NCI-H2029 treated with DMSO at 0.1 percent for 48 hours (cell line): ENCODE measurements at places on chromosomes 1 and 21.

GRCh38 chr1:75668813-75669212 is 55.7 kb upstream of the ACADM start:
- DNase-seq = no peak

- no peak for DNase-seq
Measured at GRCh38 chr1:236181059-236181458, 38.7 kb downstream of the GPR137B start.

DNA sequence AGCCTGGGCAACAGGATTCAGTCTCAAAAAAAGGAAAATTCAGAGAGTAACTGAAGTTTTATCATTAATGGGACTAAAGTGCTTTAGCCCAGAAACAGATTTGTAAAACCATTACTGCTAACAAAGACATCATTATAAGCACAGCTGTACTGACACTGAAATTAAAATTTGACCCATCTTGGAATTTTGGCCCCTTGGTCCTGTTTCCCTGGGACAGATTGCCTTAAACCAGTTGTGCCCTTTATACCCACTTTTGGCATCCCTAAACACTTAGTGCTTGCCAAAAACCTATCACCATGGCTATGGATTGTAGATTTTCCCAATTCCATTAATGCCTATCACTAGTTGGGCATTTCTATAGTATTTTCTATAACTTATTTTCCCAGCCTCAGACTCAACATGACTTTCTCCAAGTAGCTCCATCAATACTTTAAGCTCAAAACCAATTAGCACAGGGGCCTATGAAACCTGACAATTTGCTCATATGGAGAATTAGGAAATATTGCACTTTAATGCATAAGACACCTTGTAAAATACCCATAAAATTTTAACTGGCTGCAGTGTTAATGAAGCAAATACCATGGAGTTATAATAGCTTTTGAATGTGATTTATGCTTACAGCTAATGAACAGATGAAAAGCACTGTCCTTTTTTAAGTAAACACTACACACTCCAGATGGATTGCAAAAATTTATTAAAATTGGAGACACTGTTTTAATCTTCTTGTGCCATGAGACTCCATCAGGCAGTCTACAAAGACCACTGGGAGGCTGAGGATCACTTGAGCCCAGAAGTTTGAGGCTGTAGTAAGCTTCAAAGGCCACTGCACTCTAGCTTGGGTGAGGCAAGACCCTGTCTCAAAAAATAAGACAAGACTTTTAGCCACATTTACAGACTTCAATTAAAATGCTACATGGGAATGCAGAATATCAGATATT is 4.3 kb downstream of the GAS5 start:
- DNase-seq = no peak

DNA sequence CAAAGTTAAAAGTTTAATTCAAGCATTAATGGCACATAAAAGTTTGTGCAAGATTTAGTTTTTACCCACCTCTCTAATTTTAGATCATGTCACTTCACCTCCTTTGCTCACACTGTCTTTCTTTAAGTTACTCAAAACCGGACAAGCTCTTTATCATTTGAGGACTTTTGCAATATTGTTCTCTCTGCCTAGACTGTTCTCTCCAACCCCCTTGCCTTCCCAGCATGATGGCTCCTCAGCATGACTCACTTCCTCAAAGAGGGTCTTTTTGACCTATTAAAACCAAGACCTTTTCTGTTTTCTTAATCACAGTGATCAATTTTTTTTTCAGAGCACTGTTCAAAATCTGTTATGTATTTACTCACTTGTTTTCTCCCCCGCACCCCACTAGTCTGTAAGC is 61.3 kb downstream of the XKR8 start:
- no peak for DNase-seq

DNA sequence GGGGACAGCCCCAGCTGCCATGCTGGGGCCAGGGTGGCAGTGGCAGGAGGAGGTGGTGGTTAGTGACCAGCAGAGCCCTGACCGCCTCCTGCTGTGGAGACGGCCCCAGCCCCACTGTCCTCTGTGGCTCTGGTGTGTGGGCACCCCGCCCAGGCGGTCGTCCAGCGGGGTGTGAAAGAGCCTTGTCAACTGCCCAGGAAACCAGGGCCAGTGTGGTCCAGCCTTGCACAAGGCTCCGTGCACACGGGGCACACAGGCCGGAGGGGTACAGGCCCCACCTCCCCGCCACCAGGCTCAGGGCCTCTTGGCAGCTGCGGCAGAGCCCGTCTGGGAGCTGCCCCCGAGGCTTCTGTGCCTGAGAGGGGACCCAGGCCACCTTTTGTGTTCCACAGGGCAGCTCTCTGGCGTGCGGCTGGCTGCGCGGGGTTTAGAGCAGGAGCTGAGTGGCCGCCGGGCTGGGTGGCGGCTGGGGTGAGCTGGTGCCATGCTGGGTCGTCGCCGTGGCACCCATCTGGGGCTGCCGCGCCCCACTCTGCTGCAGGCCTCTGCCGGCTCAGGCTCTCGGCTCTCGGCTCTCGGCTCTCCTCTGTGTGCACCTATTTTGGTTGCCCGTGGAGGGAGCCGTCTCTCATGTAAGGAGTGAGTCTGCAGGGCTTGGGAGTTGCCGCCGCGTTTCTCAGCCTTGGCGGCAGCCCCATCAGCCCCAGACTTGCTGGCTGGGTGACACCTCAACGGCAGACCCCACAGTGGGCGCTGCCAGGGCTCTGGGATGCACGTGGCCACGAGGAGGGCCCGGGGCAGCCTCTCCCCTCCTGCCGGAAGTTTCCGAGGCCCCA is 36.1 kb downstream of the SLX9 start:
- no peak for DNase-seq

GRCh38 chr1:71834601-71835441 is 447.5 kb downstream of the NEGR1 start:
- DNase-seq = no peak

DNA sequence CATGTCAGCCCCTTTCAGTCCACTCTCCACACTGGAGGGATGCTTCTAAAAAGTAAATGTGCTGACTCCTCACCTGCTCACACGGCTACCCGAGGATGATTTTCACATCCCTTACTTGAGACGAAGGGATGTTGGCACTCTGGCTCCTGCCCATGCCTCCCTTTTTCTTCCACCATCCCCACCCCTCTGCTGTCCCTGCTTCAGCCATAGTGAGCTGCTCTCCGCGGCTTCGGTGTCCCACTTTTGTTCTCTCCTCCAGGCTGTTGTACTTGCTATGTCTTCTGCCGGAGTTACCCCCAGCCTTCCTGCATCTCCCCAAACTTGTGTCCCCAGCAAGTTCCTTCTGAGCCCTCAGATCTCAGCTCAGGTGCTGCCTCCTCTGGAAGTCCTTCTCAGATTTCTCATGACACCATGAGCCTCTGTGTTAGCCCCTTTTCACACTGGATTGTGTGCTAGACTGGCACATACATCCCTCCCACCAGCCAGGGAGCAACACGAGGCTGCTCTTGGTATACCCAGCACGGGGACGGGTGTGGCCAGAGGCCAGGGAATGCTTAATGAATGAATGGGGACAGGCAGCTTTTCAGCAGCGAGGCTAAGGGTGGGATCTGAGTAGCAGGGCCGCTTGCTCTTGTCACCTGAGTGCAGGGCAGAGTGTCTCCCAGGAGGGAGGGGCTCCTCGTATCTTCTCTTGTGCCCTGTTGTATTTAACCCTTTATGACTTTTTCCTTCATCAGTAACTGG is 1.3 kb downstream of the ACOT11 start:
- DNase-seq = no peak

DNA sequence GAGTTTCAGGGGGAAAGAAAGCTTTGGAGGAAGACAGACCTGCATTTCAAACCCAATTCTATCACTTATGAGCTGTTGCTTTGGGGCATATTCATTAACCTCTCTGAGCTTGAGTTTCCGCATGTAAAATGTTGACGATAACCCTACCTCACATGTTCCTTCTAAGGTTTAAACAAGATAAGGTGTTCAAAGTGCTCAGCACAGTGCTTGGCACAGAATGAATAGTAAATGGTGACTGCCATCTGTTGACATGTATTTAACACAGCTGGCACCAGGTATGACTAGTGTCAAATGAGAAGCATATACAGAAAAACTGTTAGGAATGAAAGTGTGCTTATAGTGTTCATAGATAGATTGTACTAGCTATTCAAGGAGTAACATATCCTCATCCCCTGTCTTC is 155.5 kb downstream of the PTGER3 start:
- no peak for DNase-seq

- no peak for DNase-seq
Measured at GRCh38 chr1:21568006-21568746, 59.0 kb downstream of the ALPL start.

- DNase-seq = no peak
Measured at GRCh38 chr21:21383126-21383525, 384.9 kb downstream of the NCAM2 start.

GRCh38 chr1:182217071-182217470 is 155.6 kb upstream of the ZNF648 start:
- no peak for DNase-seq

GRCh38 chr1:35715568-35716002 is 3.1 kb downstream of the C1orf216 start:
- DNase-seq = peak; percentile 45

- DNase-seq = no peak
Measured at GRCh38 chr1:198657550-198658064, 18.8 kb downstream of the PTPRC start.

DNA sequence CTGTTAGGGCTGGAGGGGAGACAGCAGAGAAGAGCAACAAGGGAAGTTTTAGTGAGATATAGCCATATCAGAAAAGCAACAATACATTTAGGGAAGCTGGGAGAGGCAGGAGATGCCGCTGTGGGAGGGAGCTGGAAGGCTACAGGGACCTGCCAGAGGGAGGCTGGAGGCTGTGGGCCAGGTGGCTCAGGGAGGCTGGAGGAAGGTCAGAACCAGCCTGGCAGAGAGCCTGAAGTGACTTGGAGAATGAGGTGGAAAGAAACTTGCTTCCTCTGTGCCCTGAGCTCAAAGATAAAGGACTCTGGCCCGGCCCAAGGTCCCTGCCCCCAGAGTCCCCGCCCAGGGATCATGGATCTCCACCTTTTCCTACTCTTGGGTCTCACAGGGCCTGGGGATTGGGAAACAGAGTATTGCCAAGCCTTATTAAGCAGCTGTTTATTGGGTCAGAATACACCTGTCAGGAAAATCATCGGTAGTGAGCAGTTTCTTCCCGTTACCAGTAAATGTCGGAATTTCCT is 85.9 kb downstream of the KIF26B start:
- DNase-seq = no peak

DNA sequence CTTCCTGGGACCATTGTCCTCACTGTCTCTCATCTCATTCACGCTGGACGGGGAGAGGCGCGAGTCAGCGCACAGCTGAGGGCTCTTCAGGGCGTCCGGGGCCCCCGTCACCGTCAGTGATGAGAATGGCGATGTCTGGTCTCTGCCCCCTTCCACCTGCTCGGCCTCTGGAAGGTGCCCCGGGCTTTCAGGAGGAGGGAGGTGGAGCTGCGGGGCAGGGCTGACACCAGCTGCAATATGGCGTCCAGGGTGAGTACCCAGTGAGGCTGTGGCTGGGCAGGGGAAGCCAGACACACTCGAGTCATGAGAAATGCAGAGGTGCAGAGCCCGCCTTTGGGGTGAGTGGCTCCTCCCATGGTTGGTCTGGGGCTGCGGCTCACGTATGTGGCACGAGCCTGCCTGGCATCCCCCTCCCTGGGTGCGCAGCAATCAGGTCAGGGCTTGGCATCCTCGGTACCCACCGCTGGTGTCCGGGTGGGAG is 15.1 kb downstream of the MORN1 start:
- DNase-seq = no peak

GRCh38 chr1:212452323-212453155 is 19.8 kb downstream of the NENF start:
- DNase-seq = no peak

GRCh38 chr1:15100121-15100879 is 53.2 kb upstream of the TMEM51 start:
- no peak for DNase-seq

DNA sequence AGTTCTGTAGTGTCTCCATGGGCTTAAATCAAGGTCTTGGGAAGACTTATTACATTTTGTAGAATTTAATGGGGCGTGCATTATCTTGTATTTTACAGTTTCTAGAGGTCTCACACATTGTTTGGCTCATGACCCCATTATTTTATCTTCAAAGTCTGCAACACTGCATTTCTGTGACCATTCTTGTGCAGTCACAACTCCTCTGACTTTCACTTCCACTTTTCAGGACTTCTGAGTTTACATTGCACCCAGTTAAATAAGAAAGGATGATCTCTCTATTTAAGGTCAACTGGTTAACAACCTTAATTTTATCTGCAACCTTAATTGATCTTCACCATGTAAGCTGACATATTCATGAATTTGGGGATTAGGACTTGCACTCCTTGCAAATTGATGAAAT is 1186.6 kb downstream of the MRPL39 start:
- no peak for DNase-seq

GRCh38 chr1:226785805-226786204 is 46.7 kb upstream of the ITPKB start:
- DNase-seq = no peak

DNA sequence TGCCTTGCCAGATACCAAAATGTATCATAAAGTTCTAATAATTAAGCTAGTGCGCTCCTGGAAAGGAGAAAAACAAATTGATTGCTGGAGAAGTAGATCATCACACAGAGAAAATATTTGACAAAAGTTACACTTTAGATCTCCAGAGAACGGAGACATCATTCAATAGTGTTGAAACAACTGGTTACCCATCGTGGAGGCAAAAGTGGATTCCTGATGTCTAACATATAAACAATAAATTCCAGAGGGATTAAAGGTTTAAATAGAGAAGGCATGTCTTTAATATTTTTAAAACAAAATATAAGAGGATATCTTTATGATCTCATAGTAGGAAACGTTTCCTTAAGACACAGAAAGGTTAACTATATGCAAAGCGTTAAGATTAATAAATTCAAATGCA is 41.0 kb downstream of the NRIP1 start:
- DNase-seq = no peak

- no peak for DNase-seq
Measured at GRCh38 chr21:39150877-39151276, 32.4 kb downstream of the PSMG1 start.

DNA sequence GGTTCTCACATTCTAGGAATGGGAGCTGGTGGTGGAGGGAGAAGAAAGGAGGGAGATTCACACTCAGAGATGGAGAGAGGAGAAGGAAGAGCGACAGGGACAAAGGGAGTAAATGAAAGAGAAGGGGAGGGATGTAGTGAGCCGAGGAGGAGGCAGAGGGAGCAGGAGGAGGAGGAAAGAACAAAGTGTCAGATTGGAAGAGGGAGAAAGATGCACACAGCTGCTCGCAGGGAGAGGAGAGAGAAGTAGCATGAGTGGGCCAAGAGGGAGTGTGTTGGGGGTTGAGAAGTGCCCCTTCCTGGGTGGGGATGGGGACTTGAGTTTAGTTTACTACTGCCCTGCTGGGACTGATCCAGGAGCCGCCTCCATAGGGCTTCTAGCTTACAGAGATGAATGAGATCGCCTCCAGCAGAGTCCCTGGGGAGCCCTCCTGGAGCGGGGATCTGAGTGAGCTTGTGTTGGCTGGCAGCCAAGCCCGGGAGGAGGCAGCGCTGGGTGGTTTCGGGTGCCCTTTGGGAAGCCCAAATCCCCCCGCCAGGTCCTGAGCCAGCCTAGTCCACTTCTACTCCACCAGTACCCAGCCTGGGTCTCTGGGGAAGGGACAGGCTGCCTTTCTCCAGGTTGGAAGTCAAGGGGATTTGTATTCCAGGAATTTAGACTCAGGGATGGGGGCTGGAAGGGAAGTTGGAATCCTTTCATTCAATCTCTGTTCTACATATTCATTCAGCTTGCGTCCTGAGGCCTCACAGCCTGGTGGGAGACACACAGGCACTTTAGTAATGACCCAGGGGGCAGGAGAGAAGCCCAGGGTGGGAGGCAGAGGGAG is 20.9 kb downstream of the PTPRU start:
- no peak for DNase-seq
